OCI-M1 (cell line): ENCODE measurements at places on chromosomes 1 and 21.

GRCh38 chr1:198465201-198466144 is 75.0 kb downstream of the ATP6V1G3 start:
- DNase-seq = peak; percentile 87

- DNase-seq = no peak
Measured at GRCh38 chr1:31244326-31244725, 4.6 kb upstream of the NKAIN1 start.

DNA sequence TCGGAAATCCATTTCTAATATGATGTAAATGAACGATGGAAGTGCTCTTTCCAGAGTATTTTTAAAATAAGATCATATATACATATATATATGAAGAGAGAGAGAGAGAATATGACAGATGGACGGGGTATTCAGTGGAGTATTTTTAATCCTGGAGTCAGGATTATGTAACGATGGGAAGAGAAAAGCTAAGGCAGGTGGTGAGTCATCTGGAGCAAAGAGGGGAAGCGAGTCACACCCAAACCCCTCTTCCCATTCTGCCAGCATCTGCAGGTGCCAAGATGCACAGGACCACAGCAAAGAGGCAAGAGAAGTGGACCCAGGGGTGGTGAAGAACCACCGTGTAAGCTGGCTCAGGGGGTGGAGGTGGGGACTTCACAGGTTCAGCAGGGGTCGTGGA is 102.7 kb upstream of the GRIK3 start:
- no peak for DNase-seq

DNA sequence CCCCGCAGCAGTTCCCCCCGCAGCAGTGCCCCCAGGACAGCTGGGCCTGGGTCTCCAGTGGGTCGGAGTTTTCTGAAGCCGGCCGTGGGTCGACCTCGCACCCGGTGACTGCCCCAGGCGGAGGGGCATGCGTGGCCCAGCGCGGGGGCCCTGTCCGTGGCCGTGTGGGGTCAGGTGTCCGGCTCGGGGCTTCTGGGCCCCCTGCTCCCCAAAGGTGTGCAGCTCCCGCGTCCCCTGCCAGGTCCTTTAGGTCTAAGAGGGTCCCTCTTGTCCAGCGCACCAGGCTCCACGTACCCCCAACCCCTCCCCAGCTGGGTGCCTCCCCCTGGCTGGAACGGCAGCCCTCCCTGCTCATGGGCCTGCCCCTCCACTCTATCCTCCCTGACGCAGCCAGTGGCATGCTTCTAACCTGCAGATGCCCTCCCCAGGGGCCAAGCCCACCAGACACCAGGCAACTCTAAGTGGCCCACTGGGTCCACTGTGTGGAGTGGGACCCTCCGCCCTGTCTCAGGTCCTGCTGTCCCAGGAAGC is 5.9 kb upstream of the HES4 start:
- DNase-seq = no peak

DNA sequence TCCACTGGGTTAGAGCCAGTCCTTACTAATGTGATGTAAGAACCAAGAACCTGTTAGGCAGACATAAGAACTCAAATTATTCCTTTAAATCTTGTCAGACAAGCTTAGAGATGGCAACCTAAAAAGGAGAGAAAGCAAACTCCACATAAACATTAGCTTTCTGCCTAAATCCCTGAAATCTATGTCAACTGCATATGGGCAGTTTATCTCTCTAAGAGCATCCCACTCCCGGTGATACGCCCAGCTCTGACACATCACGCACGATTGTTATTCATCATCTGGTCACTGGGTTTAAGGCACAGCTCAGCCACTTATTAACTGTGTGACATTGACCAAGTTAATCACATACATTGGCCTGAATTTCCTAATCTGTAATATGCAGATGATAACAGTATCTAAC is 323.7 kb downstream of the HHIPL2 start:
- DNase-seq = no peak

DNA sequence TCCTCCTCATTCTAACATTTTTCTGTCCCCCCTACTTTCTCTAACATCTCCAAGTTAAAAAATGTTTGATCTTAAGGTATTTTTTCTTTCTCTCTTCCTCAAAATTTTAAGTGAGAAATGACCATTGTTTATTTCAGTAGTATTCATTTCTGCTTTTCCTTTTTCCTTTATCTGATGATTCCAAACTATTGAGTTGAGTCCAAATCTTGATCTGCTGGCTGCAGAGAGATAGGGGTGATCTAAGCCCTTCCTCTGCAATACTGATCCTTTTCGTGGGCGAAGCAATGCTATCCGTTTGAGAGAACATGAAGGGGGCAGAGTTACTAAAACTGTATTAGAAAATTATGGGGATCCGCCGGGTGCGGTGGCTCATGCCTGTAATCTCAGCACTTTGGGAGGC is 516 bp upstream of the NMNAT2 start:
- DNase-seq = no peak

DNA sequence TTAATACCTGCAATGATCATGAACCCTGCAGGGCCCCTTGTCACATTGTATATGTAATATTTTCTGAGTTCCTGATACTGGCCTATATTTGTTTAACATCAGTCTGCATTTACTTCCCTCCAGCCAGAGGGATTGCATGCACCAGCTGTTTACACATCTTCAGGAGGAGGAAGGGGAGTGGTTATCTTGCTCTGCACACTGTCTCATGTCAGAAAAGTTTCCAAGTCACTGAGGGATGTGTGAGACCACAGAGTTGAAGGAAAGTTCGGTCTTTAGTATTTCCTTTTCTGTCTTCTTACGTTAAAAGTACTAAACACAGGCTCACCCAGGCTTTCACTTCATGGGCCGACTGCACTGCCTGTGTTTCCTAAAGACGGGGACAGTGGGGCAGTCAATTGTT is 574.1 kb downstream of the LMO4 start:
- DNase-seq = peak; percentile 88

- DNase-seq = no peak
Measured at GRCh38 chr1:22332795-22333499, 118.7 kb upstream of the ZBTB40 start.

DNA sequence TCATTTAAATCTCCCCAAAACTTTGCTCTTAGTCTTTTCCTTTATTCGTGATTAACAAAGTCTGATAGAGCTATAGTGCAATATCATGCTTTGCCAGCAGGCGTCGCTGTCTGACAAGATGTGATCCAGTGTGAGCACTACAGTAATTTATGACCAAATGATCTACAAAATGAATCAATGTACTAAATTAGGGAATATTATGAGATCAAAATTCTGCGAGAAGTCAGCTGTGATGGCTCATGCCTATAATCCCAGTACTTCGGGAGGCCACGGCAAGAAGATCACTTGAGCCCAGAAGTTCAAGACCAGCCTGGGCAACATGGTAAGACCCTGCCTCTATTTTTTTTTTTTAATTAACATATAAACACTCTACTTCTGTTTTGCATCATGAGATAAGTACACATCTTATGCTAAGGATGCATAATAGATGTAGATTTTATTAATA is 3.6 kb upstream of the SPSB1 start:
- peak; percentile 89 for DNase-seq
